Immature natural killer cell (primary cell): ENCODE measurements at places on chromosomes 12 and 14.

- peak; percentile 69 for DNase-seq
Measured at GRCh38 chr12:68036642-68037041, 47.4 kb downstream of the IFNG-AS1 start.

DNA sequence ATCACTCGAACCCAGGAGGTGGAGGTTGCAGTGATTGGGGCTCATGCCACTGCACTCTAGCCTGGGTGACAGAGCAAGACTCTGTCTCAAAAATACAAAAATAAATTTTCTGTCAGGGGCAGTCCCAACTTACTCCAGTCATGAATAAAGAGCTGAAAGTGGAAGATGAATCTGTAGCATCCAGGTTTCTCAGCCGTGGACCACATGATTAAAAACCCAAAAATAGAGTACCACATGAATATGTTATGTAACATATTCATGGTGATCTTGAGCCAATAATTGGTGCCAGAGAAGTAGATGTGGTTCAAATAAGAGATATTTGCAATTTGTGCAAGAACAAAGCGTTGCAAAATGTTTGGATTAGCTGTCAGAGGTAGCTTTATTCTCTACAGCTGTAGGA lies 23.1 kb downstream of the SPIC start:
- DNase-seq: no peak

GRCh38 chr12:108597559-108598471 lies at the start of gene TMEM119:
Gene TMEM119 (minus strand): TSS chr12:108598084. CDS start chr12:108592383, 5,701 bp downstream.
- no peak for DNase-seq

DNA sequence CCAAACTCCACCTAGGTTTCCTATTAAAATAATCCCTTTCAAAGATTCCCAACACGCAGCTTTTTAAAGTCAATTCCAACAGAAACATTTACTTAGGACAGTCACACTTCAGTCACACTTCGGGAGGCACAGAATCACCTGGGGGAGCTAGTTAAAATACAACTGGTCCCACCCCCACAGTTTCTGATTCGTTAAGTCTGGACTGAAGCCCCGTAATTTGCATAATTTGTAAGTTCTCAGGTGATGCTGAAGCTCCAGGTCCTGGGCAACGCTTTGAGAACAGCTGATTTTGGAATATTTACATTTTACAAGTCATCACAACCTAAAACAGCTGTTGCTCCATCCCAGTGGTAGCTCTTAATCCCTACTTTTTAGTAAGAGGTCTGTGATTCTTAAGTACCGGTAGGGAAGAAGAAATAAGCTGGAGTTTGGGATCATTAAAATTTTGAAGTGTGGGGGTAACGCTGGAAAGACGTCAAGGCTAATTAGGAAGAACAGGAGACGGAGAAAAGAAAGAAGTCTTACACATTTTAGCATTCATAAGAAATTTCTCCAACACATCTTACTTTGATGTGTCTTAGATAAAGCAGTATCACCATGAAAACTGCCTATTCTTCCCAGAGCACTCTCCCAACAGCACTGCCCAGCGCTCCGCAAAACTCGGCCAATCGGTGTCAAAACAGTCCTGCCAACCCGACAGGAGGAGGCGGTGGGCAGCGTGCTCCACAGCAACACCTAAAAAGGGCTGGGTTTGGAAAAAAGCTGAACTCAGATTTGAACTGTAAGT lies 1.1 kb downstream of the IPO8 start:
- no peak for DNase-seq

DNA sequence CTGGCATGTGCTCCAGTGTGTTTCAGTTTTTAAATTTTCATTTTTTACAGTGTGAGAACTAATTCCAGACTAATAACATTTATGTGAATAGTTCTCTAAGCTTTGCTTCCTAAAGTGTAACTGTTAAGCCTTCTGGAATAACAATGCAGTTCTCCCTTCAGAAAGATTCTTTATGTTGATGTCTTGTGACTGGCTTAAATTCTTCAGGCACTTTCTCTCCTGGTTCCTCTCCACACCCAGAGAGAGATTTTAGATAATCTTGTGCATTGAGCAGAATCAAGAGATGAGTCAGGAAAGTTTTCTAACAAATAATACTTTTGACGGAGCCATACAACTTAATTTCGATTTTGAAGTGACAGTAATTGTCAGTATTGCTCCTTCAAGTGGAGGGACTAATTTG lies 118.5 kb downstream of the RAD51B start:
- no peak for DNase-seq

- no peak for DNase-seq
Measured at GRCh38 chr14:32941668-32942065, 3.0 kb downstream of the NPAS3 start.

- DNase-seq: no peak
Measured at GRCh38 chr12:88855301-88855700, 275.0 kb upstream of the KITLG start.

DNA sequence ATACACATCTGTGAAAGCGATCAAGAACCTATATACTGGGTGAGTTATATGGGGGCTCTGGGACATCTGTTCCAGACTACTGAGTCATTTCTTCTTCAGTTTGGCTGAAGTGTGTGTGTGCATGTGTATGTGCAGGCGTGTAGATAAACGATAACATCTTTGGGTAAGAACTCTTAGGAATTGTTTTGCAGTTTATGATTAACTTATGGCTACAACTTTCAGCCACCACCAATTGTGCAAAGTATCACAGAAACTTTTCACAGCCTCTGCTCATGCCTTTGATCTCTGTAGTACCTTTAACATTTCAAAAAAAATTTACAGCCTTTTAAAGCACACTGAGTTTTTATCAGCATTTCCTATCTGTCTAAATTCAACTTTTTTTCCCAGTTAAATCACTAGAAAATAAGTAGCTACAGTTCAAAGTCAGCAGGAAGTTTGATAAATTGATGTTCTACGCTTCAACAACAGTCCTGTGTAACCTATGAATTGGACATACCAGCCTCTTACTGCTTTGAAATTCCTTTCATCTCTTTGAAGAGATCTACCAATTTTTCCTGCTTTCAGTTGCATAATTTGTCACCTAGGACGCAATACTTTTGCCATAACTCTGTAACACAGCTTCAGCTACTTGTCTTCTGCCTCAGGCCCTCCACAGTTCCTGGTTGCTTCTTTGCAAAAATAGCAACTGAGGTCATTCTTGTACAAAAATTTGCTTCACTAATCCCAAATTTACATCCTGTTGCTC lies 43.0 kb downstream of the PPM1H start:
- DNase-seq: no peak

GRCh38 chr14:73718418-73719251 lies 4.5 kb upstream of the PNMA1 start:
- DNase-seq: no peak

- DNase-seq: no peak
Measured at GRCh38 chr14:66043921-66044320, 442.2 kb upstream of the CCDC196 start.

DNA sequence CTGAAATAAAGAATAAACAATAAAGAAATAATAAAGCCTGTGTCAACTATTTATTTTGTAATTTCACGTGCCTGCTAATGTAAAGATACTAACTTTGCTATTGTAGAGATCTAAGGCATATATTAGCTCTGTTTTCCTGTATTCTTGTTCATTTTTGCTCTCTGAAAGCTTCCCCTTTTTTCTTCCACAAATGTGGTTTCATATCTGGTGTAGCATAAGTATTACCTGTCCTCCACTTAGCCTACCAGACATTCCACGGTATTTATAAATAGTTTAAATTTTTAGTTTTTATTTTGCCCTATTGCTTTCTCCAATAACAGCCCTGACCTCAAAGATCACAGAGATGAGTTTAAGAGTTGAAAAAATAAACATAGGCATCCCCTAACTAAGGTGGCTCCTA lies 92.6 kb upstream of the ATP2B1 start:
- no peak for DNase-seq

GRCh38 chr12:11949738-11950411 lies 120.9 kb upstream of the BCL2L14 start:
- DNase-seq: no peak

- no peak for DNase-seq
Measured at GRCh38 chr12:116247377-116247776, 30.1 kb downstream of the MED13L start.

GRCh38 chr12:53523131-53523530 lies 15.8 kb upstream of the NPFF start:
- no peak for DNase-seq

DNA sequence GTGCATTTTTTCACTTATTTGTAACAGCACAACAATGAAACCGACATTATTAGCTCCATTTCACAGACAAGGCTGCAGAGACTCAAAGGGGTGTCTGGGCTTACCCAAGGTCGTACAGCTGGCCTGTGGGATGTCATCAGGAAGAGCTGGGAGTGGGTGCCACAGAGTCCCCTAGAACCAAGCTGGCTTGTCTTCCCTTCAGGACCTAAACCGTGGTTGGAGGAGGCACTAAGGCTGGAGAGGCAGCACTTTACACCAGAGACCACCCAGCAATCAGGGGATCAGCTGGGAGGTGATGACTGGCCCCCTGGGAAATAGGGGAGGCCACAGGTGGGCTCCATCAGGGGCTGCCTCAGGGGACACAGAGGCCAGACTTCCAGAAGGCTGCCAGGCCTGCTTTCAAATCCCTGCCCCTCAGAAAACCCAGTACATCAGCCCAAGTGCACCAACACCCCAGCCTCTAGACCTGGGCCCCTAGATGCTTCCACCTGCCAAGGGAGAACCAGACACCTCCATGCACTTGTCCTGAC lies 28.3 kb downstream of the DIO3 start:
- no peak for DNase-seq

- no peak for DNase-seq
Measured at GRCh38 chr12:33605757-33606156, 166.1 kb upstream of the SYT10 start.

DNA sequence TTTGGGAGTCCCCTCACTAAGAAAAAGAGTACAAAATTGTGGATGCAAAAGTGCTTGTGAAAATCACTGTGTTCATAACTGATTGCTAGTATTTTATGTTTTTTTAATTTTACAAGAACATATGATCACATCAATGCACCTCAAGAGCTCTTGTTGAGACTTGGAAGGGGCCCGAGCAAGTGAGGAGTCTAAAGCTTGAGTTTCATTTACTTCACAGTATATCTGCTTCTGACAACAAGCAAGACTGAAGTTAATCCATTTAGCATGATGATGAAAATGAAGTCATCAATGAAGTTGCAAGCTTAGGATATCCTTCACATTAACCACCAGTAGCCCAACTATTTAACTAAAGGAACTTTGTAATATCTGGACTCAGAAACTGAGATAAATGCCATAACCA lies 182.5 kb upstream of the DIO2 start:
- DNase-seq: no peak

DNA sequence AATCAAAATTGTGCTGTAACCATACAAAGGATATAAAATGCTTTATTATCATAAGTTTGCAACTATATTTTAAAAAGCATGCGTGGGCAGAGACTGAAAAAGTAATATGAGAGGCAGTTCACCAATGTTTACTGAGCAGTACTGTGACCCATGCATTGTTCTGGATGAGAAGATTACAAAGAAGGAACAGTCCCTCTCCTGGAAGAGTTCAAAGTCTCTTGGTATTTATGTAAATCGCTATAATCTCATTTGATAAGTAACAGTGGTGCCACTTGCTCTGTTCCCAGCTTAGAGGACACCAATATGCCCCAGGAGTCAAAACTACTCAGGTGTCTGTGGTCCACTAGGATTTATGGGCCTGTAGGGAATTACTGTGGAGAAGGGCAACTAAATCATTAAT lies 2.1 kb upstream of the CMAS start:
- no peak for DNase-seq

DNA sequence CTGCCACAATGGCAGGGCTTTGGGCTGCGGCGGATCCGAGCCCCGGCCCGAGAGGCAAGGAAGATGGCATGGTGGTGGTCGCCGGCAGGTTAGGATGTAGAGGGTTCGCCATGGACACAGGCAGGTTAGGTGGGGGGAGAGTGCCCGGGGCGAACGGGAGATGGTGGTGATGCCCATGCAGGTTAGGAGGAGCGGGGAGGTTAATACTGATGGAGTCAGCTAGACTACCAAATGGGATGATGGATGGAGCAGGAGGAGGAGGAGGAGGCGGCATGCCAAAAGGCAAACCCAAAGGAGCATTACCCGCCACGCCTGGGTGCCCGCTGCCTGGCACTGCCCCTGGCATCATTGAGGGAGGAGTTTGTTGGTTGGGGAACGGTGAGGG lies 6.2 kb downstream of the MYL6 start:
- DNase-seq: no peak
